Caco-2 (cell line): ENCODE measurements at places on chromosomes 13 and 19.

DNA sequence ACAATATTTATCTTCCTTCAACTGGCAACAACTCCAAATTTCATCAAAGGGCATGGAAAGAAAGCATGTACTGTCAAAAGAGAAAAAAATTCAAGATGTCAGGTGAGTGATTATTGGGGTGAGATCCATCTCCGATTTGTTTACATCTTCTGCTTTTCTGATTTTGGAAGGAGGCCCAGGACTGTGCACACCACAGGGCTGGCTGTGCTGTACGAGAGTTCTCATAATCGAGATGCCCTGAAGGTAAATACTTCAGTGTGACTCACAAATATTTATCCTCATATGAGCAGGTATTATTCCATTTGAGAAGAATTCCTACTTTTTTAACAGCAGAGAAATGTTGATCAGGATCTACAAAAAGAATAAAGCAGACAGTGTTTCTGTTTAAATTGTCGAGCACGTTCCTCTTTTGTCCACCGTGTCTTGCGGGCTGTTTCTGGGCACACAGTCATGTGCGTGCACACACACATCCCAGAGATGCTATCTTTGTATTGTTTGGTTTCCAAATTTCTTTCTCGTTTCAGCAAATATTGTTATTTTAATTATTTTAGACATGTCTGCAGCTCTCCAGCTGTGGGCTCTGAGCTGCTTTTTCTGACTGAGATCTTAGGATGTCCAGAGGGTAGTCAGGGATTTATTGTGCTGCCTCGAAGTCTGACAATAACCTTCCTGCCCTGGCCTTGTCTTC, 103.8 kb downstream of the KL start:
- DNase-seq = no peak

DNA sequence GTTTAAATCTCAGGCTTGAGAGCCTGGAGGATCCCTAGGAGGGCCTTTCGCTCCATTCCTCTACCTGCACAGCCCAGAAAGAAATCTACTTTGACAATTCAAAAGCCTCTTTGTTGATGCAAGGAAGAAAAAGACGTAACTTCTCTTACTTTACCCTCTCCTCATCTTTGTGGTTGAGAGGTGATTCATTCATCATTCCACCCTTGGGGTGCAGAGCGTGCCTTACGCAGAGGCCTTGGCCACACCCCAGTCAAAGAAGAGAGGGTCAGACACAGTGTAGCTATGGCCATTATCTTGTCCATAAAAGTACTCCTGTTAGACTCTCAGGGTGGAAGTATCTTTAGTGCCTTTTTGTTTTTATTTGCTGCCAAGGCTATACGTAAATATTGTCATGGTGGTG, 184.0 kb downstream of the IRS2 start:
- no peak for DNase-seq

- no peak for DNase-seq
These were observed 6.8 kb downstream of the SHANK1 start for GRCh38 chr19:50712833-50713232.

GRCh38 chr13:106570299-106570852, 2.4 kb upstream of the ARGLU1 start:
- peak; percentile 98 for DNase-seq

DNA sequence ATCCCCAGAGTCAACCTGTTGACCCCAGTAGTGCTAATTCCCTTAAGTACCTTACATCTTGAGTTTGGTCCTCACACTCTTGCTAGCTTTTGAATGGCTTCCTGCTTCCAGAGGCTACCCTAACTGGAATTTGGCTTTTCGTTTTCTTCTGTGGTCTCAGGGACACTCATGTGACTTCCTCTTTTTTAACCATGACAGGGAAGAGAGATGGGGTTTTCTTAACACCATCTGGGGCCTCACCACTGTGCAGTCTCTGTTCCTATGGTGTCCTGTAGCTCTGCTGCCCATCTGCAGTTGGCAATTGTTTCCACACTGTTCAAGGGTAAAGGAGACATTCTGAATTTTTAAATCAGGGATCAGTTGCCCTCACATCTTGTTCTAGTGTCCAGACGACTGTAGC, 66.7 kb downstream of the SLC10A2 start:
- no peak for DNase-seq

DNA sequence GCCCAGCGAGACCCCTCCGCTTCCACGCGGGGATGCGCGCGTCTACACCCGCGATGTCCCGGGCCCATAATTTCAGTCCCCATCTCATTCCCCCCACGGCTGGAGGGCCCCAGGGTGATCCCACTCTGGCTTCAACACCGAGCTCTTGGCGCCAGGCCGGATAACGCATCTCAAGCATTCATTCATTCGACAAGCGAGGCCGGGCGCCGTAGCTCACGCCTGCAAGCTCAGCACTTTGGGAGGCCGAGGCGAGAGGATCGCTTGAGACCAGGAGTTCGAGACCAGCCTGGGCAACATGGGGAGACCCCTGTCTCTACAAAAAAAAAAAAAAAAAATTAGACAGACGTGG, 5.9 kb downstream of the ANGPTL6 start:
- DNase-seq = no peak

GRCh38 chr13:39910041-39910440, 254.6 kb downstream of the COG6 start:
- DNase-seq = no peak

DNA sequence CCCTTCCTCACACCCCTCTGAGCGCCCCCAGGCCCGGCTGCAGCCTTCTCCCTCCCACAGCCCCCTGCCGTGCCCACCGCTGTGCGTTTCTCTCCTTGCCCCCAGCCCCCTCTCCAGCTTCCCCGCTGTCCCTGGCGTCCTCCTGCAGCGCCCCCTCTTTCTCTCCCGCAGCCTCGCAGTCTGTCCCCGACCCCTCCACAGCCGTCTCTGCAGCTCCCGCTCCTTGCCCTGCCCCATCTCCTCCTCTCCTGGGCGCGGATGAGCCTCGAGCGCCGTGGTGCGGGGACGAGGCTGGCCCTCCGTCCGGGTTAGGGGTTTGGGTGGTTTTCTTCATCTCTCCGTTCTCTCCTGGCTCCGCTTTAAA, 1.1 kb downstream of the KMT5C start:
- DNase-seq = peak; percentile 48

GRCh38 chr13:105984236-105984635, 551.2 kb downstream of the EFNB2 start:
- DNase-seq = no peak

DNA sequence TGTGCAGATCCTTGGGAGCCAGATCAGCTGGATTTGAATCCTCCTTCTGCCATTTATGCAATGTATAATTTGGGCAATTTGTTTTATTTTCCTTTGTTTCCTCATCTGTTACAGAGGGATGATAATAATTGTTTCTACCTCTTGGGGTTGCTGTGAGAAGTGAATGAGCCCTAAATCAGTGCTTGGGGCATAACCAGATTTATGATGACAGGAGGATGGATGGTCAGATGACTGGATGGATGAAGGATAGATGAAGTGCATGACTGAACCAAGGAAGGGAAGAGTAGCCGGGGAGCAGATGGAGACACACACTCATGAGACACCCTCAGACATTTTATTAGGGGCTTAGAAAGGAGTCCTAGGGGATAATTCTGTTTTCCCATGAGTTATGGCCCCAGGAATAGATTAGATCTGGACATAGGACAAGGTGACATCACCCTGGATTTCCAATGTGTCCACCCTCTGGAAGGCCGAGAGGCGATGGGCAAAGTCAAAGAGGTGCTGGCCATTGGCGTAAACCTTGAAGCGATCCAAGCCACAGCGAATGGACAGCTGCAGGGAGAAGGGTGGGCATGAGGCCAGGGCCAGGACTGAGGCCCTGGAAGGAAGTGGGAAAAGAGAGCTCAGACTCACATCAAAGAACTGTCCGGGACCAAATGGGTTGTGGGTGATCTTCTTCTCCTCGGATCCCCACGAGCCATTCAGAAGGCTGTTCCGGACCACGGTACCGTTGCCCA, 11.2 kb downstream of the LGALS4 start:
- no peak for DNase-seq

- no peak for DNase-seq
These were observed 23.1 kb upstream of the TNFSF14 start for GRCh38 chr19:6693056-6693471.

GRCh38 chr13:103517066-103517767, 451.0 kb upstream of the SLC10A2 start:
- peak; percentile 5 for DNase-seq

GRCh38 chr13:97249796-97250495, 27.8 kb downstream of the MBNL2 start:
- no peak for DNase-seq

- no peak for DNase-seq
These were observed 81.2 kb downstream of the NHLRC3 start for GRCh38 chr13:39119422-39119821.

- DNase-seq = no peak
These were observed 389.2 kb downstream of the NDFIP2 start for GRCh38 chr13:79870123-79870522.

- no peak for DNase-seq
These were observed 110.8 kb downstream of the PTPRS start for GRCh38 chr19:5229778-5230335.

DNA sequence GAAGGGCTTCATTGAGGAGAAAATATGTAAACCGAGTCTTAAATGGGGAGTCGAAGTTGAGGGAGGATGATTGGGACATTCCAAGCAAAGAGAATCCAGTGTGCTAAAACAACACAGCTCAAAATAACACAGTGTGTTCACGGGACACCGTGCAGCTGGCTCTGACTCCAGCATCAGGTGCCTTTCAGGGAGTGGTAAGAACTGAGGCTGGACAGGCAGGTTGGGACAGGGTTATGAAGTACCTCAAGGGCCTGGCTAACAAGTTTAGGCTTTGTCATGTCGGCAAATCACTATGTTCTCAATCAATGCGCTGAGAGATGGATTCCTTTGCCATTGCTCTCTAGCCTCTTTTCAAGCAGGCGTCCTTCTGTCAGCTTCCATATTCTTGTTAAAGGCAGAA, 27.5 kb upstream of the WDFY2 start:
- no peak for DNase-seq

DNA sequence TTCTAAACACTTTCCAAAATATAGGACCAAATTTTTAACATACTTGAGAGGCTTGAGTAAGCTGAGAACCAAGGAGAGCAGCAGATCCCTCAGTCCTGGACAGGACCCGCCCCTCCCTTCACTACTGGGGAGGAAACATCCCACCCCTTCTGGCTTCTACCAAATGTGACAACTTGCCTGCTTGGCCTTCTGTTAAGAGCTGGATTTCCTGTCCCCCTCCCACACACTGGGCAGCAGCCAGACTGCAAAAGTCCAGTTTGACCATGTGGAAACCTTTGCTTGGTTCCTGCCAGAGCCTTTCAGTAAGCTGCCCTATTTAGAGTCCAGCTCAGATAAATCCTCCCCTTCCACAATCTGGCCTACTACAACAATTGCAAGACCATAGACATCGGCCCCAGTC, 84.3 kb downstream of the FGF14 start:
- DNase-seq = no peak

DNA sequence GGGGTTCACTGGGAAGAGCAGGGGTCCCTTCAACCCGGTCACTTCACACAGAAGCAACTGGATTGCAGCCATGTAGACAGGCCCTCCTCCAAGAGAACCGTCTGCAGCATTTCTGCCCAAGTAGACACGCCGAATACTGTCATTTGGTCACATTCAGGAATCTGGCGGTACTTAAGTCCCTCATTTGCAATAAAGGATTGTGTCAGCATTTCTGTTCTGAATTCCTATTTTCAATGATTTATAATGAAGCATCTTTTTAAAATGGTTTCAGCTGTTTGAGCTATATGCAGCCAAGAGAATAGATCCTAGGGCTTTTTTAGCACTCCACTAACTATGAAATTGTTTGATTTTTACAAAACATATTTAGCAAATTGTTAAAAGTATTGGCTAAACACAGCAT, 143.5 kb upstream of the SOX1 start:
- no peak for DNase-seq

DNA sequence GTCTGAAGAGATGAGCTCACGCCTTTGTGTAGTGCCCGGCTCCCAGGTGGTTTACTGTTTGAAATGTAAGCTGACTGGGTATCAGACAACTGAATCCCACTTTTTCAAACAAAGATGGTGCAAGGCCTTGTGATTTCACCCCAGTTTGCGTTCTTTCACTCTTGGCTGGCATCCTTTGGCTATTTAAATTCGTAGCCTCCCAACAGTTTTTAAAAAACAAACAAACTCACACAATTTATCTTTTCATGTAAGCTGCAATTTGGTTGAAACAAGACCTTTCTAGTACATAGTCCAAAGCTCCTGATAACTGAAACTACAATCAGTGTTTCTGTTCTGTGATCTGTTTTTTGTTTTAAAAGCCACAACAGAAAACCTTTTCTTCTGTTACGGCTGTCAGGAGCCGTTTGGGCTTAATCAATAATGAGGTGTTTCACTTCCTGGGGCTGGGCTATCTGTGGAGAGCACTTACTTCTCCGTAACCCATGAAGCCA, 65.1 kb upstream of the NPAS1 start:
- DNase-seq = no peak

DNA sequence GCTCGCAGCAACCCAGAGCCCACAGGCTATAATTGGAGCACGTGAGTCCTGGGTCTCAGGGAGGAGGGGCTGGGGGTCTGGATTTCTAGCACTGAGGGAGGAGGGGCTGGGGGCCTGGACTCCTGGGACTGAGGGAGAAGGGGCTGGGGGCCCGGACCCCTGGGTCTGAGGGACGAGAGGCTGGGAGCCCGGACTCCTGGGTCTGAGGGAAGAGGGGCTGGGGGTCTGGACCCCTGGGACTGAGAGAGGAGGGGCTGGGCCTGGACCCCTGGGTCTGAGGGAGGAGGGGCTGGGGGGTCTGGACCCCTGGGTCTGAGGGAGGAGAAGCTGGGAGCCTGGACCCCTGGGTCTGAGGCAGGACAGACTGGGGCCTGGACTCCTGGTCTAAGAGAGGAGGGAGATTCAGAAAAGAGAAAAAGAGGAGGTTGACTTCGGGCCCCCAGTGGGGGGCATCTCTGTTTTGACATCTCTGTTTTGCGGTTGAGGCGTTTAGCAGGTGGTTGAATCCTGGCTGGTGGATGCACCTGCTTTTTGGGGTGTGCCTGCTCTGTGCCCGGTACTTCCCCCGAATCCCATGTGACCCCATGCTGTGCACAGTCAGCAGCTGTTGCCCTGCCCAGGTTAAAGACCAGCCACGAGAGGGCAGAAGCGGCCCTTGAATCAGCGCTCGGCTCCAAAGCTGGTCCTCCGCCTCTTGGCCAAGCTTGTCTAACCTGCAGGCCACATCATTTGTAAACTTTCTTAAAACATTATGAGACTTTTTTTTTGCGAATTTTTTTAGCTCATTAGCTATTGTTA, 10.5 kb downstream of the PVR start:
- DNase-seq = peak; percentile 54

DNA sequence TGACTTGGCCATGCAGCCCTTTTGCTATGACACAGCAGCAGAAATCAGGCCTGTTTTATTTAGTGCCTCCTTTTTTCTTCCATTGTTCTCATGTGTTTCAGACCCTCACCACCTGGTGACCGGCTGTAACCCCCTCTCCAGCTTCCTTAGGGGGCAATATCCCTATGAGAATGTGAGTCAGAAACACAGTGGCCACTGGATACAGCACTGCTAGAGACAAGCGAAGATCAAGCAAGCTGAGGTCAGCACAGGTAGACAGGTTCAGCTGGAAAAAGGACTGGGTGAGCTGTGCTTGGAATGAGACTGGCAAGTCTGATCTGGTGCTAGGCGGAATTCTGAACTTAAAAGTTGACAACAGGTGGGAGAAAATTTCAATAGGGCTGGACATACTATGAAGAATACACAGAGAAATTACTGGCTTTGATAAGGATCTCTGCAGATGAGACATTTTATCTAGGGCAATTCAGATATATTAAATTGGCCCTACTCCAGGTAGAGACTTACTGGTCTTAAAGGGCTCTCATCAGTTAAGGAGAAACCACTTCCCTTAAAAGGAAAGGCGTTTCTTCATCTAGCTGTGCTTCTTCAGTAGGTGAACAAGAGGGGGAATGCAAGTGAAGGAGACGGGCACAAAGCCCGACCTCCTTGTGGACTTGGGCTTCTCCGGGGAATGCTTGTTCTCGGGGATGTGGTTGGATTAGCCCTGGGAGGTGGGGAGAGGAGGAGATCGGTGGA, 83.3 kb downstream of the ERCC5 start:
- no peak for DNase-seq
